ENCODE measurements at places on chromosomes 12 and 14.

GRCh38 chr12:102031852-102032251, 29.9 kb downstream of the WASHC3 start:
- no peak for DNase-seq

DNA sequence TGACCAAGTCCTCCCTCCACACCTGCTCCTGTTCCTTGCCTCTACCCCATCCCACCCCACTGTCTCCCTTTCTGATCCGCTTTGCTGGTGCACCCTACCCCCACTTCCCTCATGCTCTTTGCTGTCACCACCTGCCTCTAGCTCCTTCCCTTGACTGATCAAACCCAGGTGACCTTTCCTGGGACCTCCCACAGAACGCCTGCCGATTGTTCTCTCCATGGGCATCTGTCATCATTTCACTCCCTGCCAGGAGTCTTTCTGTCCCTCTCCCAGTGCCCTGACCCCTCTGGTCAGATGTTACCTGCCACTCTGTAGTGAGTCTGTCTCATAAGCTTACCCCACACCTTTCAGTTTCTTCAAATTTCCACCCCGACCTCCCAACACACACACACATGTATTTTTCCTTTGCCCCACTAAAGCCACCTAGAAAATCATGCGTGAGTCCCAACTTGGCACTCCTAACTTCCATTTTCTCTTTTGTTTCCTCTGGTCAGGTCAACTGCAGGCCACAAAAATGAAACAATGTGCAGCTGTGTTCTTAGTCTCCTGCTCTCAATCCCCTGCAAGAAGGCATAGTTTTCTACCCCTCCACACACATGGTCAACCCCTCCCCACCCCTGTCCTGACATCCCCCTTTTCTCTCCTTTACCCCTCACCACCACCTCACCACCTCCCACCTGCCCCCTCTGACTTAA, 229.8 kb downstream of the DPF3 start:
- no peak for DNase-seq

- DNase-seq: no peak
Measured at GRCh38 chr14:75459099-75459741, 31.4 kb downstream of the JDP2 start.

- DNase-seq: no peak
Measured at GRCh38 chr14:73231981-73232851, 5.1 kb upstream of the PAPLN start.

- peak; percentile 96 for DNase-seq
Measured at GRCh38 chr14:104973385-104974145, 4.6 kb downstream of the AHNAK2 start.
